ENCODE measurements at places on chromosomes 3 and 15. TPM values are rescaled to one million over a fixed set of nuclear protein-coding genes. Genes with fewer than 3 reads are reported as not detected.

DNA sequence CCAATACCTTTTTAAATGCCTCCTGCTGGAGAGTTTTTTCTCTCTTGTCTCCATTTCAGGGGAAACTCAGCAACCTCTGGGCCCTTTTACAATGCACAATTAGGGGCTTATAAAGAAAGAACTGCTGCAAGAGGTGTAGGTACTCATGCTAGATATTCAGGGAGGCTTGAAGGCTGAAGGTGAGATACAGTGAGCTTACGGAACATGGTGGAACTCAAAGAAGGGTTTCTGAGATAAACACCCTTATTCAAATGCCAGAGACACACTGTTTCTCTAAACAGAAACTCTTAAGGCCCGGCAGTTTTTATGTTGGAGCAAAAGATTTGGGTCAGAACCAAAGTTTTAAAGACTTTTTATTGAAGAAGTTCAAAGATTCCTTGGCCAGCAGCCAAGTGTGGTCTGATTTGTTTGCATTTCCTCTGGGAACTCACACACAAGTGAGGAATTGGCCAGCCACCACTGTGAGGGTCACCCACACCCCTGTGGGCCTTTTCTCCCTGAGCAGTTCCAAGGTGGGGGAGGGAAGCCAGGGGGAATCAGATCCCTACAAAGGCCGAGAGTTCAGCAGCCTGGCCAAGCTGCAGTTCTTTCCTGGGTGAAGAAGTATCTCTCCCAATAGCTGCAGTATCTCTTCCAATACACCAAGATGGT is 47.8 kb downstream of the TNFAIP8L3 start:
- DNase-seq, result no peak

- no peak for DNase-seq
Observed at GRCh38 chr3:12974334-12974733, 98.9 kb downstream of the IQSEC1 start.

DNA sequence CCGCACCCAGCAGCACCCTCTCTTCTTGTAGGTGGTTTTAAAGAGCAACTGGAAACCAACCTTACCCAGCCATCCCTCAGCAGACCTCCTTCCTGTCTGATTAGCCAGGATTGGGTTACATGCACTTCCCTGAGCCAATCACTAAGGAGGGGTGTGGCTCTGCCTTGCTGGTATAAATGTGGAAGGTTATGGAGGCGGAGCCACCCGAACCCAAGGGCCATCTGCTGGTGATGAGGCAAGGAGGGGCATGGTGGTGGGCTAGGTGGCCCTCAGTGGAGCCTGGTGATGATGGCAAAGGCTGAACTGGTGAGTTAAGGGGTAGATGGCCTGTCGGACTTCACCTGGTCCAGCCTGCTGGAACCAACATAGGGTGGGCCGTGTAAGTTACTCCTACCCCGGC is 39.8 kb downstream of the CCDC33 start:
- DNase-seq, result no peak

GRCh38 chr3:42605546-42606173 is 5.2 kb downstream of the NKTR start:
- DNase-seq, result no peak

DNA sequence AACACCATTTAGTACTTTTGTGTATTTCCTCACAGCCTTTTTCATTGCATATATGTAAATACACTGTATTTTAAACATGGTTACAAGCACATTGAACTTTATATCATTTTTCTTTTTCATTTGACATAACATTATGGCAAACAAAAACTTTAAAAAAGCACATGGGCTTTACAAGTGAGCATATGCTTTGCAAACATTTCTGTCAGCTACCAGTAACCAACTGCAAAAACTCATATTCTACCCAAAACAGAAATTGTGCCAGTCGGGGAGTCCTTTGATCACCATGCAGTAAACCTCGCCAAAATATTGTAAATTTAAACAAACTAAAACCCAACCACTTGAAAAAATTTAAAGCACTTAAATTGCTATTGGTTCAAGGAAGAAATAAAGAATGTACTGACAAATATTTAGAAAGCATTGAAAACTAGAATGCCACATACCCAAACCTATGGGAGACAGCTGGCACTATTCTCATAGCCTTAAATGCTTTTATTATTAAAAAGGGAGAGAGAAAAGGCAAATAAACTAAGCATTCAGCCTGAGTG is 24.4 kb downstream of the ZNF710 start:
- no peak for DNase-seq

- no peak for DNase-seq
Observed at GRCh38 chr3:177679568-177680471, 482.5 kb upstream of the TBL1XR1 start.

DNA sequence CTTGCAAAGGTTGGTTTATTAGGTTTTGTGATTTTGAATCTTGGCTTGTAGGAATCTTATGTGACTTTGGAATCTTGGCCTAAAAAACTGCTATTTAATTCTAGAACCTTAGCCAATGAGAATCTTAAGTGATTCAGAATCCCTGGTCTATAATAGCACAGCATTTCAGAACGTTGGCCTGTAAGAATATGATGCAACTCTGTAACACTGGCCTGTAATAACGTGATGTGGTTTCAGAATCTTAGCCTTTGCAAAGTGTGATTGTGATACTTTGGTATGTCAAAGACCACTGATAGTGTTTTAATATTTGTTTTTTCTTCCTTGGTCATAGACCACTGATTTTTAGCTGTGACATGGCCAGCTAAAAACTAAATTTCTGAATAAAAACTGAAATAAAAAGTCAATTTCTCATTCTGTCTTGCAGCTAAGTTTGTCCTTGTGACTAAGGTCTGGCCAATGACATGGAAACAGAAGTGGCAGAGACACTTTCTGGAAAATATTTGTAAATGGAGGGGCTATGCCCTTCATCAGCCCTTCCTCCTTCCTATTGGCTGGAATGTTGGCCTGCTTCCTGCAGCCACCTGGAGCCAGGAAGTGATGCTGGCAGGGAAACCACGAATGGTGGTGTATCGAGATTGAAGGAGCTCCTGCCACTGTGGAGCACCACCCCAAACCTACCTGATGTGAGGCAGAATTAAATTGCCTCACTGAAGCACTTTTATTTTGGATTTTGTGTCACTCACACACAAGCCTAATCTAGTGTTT is 42.3 kb upstream of the CORO2B start:
- peak; percentile 60 for DNase-seq

GRCh38 chr15:88108477-88108876 is 148.1 kb downstream of the NTRK3 start:
- DNase-seq, result no peak

DNA sequence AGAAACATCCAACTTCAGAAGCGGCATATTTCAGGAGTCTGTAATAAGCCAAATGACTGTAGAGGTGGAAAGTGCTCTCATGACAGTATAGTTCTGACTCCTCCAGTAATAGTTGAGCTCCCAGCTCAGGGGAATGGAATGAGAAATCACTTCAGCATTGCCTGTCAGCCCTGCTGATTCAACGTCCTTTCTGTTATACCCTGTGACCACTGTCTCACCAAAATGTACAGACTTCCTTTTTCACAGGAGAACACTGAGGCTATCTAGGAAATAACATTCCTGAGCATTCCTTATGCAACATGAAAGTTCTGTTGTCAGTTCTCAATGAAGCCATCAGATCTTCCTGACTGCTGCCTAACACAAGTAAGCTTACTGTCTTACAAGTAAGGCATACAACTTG is 284.5 kb upstream of the MME start:
- no peak for DNase-seq

DNA sequence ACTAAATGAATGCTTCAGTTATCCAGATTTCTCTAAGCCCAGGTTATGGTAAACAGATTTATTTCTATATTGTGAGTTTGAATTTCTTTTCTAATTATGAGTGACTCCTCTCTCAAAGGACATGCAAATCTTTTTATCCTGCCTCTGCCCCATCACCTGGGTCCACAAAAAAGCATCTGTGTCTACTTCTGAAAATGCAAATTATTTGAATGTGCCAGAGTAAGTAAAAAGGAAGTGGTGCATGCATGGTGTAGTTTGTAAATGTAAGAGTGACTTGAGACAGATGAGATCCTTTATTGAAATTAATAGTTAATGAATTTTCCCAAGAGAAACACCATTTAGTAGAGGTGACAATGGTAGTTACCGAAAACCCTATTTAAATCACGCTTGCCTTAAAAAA is 26.9 kb downstream of the MCTP2 start:
- no peak for DNase-seq

- no peak for DNase-seq
Observed at GRCh38 chr15:62269504-62269903, 104.4 kb upstream of the C2CD4B start.

DNA sequence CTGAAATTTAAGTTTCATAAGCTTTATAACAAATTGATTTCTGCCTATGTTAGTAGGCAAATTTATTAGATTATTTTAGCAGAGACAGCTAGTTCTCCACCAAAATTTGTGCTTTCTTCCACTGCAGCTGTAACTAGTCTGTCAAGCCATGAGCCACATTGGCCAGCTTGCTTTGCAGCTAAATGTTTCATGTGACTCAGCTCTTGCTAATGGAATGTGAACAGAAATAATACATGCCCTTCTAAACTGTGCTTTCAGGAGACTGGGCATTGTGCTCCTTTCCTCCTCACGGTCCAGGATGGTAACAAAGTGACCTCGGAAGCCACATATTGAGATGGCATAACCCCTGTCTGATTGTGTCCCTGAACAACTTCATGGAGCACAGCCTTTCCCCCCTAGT is 51.3 kb upstream of the KPNA4 start:
- DNase-seq, result no peak

DNA sequence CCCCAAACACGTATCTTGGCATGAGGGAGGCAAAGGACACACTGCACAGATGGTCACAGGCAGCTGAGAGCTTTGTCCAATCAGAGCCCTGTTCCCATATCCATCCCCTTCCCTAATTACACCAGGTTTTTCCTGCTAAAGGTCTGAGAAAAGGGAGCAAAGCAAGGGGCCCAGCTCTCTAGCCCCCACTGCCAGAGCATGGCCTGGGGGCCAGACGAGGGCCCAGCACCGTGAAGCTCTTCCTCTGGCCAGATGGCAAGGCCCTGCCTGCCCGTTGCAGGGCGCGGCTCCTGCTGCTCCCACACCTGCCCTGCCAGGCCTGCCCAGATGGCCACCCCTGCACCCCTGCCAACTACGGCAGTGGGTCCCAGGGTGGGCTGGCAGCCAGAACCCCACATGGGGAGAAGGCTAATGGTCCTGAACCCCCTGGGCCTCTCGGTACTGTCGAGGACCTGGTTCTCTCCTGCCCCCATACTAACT is 3.2 kb downstream of the SHF start:
- DNase-seq, result no peak

DNA sequence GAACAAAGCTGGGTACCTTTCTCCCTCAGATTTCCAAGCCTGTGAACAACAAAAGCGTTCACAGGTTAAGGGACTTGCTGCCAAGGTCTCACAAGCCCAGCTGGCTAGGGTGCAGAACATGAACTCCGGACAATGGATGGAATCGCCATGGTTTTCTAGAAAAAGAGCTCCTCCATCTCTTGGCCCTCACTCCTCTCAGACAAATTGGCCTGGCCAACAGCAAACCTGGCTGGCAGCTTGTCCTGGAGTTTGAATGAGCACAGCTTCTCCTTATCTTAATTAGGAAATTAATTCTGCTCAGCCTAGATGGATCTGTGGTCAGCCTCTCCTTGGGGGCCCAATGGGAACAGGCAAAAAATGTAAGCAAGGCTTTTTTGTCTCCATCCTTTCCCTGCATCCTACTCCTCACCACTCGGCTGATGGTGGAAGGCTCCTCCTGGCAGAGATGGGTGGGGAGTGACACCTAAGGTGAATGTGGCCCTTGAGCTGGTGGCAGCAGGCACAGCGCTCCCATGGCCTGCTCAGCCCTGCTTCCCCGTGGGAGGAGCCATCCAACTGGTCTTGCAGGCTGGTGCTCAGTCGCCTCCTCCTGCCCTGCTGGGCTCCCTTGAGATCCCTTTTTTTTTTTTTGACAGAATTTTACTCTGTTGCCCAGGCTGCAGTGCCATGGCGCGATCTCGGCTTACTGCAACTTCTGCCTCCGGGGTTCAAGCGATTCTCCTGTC is 5.8 kb downstream of the KLHL25 start:
- no peak for DNase-seq

DNA sequence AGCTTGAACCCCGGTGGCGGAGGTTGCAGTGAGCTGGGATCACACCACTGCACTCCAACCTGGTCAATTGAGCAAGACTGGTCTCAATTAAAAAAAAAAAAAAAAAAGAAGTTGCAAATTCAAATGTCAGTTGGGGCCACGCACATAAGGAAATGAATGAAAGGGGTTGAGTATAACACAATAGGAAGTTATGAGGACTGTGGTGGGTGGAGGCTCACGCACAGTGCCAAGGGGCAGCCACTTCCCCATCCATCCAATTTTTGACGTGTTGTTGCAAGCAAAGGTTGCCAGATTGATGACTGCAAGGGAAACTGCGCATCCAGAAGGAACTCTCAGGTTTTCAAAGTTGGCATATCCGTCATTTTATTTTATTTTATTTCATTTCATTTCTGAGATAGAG is 532.2 kb downstream of the NTRK3 start:
- no peak for DNase-seq

DNA sequence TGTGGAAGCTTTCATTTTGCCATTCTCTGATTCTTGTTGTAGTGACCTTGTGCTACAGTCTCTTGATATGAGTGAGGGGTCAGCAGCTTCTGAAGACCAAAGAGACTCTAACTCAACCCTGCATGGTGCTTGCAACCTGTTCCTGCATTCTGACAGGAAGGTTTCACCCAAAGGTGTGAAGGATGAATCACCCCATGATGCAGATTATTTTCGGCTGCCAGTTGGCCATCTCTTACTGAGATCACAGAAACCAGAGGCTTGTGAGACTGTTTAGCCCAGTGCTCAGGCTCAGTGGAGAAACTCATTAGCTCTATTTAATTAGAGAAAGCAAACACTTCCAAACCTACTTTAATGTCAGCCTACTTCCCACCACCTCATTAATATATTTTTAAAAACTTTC is 29.2 kb upstream of the TPRG1 start:
- DNase-seq, result no peak

- DNase-seq, result no peak
Observed at GRCh38 chr3:191005790-191006189, 143.3 kb upstream of the GMNC start.

- no peak for DNase-seq
Observed at GRCh38 chr15:65083262-65083701, 6.7 kb downstream of the KBTBD13 start.

- no peak for DNase-seq
Observed at GRCh38 chr3:133834621-133835417, 29.2 kb downstream of the SRPRB start.

- DNase-seq, result no peak
Observed at GRCh38 chr3:32460031-32460749, 42.5 kb downstream of the CMTM6 start.

GRCh38 chr3:119555309-119555735 is 4.1 kb downstream of the CD80 start:
- no peak for DNase-seq

The FLNB gene
- total RNA-seq, result 96.3 TPM

The PCLAF gene
- total RNA-seq, result 0.35 TPM

The IL17RB gene
- not detected for total RNA-seq

The C2CD4A gene
- total RNA-seq, result not detected

The CSK gene
- 46.9 TPM for total RNA-seq

The DNASE1L3 gene
- total RNA-seq, result 5.1 TPM

The TUBGCP5 gene
- 16.3 TPM for total RNA-seq

Data from mesenteric fat pad (tissue), 1 donor.